ENCODE measurements at places on chromosomes 7 and 10.

GRCh38 chr7:125246706-125247105, 317.1 kb upstream of the POT1 start:
- DNase-seq = no peak

DNA sequence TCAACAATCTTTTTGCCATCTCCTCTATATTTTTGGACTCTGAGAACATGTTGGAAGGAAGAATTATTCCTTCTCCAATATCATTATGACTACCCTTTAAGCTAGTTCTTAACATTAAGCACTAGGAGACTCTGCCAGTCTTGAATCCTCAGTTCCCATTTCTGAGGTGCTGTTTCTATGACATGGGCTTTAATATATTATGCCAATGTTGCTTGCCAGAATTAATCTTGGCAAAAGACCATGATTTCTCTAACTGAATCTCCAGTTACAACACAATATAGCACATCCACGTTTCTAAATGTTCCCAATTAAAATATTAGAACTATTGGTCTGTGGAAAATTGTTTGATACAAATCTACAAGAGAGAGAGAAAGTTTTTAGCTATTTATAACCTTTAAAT, 250.0 kb downstream of the HGF start:
- no peak for DNase-seq

GRCh38 chr7:2379821-2380450, 23.5 kb upstream of the CHST12 start:
- DNase-seq = no peak

DNA sequence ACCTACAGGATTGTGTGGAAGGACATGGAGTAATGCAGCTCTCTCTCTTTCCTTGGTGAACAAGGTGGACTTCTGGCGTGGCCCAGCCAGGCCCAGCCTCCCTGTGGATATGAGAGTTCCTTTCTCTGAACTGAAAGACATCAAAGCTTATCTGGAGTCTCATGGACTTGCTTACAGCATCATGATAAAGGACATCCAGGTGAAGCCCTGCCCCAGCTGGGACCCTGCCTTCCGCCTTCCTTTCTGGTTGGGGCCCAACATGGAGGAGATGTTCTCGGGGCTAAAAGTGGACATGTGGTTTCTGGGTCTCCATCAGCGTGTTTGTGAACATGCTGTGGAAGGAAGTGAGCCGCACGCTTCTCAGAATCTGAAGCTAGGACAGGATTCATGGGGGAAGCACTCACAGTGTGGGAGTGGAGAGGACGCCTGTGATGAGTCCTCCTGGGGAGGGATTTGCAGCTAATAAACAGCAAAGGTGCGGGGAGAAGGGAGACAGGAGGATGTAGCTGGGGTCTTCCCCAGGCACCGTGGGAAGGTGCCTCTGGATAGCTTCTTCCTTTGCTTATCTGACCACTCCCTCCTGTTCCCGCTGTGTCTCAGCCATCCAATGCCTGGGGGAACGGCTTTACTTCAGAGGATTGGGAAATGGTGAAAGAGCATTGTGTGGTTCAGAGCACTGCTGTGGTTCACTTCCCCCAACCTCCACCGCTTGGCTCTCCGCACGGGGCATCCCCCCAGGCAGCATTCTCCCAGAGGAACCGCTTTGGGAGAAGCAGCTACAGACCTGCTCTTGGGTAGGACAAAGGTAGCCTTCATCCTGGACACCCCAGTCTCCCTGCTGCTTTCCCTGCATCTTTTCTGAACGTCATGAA, 5.5 kb downstream of the CPA5 start:
- no peak for DNase-seq

GRCh38 chr7:82805527-82805960, 357.1 kb downstream of the PCLO start:
- no peak for DNase-seq

DNA sequence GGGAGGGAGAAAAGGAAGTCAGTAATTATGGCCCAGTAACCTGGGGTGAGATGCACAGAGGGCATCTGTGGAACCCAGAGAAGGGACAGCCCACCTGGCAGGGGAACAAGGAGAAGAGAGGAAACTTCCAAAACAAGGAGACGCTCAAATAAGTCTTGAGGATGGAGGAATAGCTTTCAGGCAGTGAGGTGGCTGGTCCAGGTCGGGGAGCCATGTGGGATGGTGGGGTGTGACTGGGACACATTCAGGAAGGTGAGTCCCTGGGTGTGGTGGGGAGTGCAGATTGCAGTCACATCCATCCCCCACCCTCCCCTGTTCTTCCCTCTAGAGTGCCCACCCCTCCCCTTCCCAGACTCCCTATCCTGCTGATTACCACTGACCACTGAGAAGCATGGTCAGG, 175.4 kb downstream of the GRID1 start:
- no peak for DNase-seq

DNA sequence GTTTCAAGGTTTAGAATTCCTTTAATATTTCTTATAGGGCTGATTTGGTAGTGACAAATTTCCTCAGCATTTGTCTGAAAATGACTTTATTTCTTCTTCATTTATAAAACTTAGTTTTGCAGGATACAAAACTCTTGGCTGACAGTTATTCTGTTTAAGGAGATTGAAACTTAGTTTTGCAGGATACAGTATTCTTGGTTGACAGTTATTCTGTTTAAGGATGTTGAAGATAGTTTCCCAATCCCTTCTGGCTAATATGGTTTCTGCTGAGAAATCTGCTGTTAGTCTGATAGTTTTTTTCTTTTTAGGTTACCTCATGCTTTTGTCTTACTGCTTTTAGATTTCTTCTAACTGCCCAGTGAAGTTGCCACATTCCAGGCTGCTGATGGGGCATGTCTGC, 186.8 kb downstream of the ITGB1 start:
- DNase-seq = no peak

DNA sequence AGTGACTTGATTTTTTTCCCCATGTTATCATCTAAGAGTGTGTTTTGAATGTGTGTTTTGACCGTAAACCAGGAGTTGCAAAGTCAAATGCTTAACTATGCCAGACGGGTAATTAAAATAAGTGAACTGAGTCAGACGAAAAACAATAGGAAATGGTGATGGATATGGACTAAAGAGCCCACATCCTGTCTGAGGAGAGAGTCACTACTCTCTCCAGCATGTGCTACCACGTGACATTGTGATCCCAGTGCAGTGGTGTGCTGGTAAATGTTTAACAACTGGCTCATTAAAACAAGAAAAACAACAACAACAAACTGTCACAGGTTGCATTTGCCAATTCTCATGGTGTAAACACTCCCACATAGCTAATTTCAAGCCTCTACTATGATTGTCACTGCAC, 164.3 kb downstream of the SUGCT start:
- DNase-seq = no peak

DNA sequence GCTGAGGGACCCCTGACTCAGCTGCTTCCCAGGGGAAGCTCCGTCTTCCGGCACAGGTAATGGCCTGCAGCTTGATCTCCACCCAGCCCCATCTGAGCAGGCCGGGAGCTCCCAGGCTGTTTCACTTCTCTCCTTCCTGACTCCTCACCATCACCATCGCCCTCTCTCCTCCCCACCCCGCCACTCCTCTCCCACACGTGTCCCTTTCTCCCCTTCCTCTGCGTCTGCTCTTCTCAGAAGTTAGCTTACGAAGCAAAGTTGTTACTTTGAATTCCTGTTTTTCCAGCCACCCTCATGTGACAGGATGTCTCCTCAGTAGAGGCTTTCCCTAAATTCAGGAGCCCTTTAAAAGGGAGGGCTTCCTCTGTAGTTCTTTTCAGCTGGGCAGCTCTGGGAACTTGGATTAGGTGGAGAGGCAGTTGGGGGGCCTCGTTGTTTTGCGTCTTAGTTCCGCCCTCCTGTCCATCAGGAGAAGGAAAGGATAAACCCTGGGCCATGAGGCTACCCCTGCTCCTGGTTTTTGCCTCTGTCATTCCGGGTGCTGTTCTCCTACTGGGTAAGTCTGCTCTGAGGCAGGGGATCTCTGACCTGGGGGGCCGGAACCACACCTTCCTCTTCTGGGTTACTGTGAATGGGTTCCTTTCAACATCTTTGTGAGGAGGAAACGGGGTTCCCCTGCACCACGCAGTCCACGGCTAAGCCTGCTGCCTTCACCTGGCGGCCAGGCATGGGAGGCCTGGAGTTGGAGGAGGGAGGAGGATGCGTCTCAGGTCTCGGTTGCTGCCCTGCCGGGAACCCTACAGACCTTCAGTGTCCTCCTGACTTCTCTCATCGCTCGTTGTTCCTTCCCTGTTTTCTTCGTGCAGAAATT, at the start of gene MRC1:
Gene MRC1 (plus strand): TSS at position 378 of the 871 bp plus-strand sequence. CDS start 118 bp downstream, at position 496.
- no peak for DNase-seq

GRCh38 chr10:128563904-128564303, 437.7 kb upstream of the MKI67 start:
- DNase-seq = no peak

GRCh38 chr7:47818796-47819606, 129.3 kb downstream of the PKD1L1 start:
- DNase-seq = peak; percentile 22

GRCh38 chr10:101287183-101287996, 58.1 kb upstream of the LBX1 start:
- no peak for DNase-seq

DNA sequence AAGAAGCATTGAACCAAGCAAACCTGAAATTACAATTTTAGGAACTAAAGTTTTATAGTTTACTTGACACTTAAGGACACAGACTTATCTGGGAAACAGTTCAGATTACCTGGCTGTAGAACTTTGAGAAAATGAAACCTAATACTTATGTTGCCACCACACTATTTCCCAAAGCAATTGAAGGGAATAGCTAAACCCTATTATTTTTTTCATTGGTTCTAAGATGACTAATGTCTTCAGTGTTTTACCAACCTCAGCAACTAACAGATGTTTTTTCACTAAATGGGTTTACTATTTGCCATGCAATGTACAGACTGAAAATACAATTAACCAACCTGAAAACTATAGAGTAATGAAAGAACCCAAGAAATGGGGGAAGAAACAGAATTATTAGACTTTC, 689.6 kb downstream of the SORCS1 start:
- DNase-seq = no peak

DNA sequence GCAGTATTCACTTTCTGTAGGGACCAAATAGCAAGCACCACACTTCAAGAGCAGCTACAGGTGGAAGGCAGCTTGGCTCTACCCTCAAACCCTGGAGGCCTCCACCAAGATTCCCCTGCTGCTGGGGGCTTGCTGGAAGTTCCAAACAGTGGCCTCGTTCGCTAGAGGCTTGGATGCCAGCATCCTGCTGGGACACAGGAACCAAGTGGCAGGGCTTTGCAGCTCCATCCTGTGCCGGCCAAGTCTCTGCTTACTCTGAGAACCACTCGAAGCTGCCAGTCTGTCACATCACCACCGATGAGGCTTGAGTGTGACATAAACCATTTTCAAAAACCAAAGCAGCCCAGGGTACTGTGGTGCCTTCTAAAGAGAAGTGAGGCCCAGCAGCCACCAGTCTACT, 69.2 kb upstream of the UNC5B start:
- DNase-seq = no peak

DNA sequence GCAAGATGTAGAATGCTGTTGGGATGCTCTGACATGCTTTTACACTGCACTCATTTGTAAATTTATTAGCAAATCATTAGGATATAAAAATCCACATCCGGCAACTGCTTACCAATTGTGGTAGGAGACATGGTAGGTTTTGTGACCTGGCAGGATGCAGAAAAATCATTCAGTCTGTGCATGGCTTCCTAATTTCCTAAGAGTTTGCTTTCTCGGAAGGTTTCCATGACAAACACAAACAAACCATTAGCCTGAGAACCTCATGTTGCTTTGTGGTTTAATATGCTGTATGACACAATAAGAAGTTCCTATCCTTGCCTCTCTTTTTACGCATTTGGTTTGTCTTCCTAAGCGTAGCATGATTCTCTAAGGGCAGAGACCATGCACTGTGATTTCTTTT, 14.7 kb upstream of the LMBR1 start:
- no peak for DNase-seq

DNA sequence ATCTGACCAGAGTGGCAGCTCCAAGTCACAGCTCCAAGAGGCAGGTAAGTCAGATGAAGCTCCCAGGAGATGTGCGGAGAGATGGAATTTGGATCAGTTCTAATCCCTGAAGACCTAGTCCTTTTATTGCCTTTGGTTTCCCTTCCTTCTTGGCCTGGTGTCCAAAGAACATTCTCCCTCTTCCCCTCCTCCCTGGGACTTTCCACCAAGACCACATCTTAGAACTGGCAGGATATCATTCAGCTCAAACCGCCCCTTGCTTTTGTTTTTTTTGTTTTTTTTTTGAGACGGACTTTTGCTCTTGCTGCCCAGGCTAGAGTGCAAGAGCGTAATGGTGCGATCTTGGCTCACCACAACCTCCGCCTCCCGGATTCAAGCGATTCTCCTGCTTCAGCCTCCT, 190.8 kb downstream of the GFRA1 start:
- no peak for DNase-seq

- DNase-seq = no peak
These were observed 174.4 kb upstream of the KIAA1217 start for GRCh38 chr10:24034571-24034970.

- DNase-seq = no peak
These were observed 92.5 kb downstream of the POU6F2 start for GRCh38 chr7:39069896-39070881.

DNA sequence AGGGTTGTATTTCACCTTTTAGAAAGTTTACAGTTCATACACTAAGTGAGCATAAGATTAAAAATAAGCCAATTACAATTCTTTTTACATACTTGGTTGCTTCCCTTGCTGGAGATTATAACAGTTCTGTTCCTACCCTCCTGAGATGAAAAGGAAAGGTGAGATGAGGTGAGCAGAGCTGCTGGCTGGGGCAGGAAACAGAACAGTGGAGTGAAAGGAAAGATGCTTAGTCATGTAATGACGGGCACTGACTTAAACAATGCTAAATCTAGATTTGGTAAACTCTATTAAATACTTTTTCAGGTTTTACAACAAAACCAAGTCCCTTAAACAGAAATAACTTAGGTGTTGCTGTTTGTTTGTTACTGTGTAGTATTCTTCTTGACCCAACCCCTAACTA, 19.9 kb upstream of the ZEB1 start:
- DNase-seq = no peak

DNA sequence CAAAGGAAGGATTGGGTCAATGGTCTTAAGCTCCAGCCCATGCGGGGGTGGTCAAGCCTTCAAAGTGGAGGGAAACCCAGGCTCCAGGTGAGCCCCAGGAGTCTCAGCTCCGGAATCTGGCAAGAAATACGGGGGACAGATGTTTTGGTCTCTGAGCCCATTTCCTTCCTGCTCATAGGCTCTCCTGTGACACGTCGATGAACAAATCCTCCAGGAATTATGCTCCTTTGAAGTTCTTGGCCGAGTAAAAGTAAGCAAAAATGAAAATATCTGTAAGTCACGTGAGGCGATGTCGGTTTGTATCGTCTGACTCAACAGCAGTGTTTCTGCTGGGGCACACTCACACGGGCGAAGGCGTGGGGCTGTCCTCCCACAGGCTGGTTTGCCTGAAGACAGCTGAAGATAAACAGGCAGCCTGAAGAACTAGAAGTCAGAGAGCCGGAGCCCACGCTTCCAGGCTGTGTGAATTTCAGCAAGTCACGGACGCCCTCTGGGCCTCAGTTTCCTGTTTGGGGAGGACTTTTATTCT, 52.6 kb upstream of the SMNDC1 start:
- DNase-seq = peak; percentile 62

GRCh38 chr7:48691788-48692187, 232.6 kb upstream of the CDC14C start:
- no peak for DNase-seq
